Psoas muscle (tissue), 8 donors: ENCODE measurements at places on chromosomes 11 and 22. TPM values are rescaled to one million over a fixed set of nuclear protein-coding genes. Genes with fewer than 3 reads are reported as not detected.

GRCh38 chr11:94183886-94184264 is 55.2 kb downstream of the PANX1 start:
- no peak for DNase-seq

DNA sequence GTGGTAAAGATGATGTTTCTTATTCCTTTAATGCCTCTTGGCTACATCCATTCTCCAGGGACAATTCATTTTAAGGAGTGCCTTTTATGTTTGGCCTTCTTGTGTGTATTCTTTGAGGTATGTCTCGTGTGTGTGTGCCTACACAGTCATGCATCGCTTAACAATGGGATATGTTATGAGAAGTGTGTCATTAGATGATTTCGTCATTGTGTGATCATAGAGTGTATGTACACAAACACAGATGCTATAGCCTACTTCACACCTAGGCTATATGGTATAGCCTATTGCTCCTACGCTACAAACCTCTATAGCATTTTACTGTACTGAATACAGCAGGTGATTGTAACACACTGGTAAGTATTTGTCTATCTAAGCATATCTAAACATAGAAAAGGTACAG is 23.0 kb downstream of the ZNF202 start:
- no peak for DNase-seq

DNA sequence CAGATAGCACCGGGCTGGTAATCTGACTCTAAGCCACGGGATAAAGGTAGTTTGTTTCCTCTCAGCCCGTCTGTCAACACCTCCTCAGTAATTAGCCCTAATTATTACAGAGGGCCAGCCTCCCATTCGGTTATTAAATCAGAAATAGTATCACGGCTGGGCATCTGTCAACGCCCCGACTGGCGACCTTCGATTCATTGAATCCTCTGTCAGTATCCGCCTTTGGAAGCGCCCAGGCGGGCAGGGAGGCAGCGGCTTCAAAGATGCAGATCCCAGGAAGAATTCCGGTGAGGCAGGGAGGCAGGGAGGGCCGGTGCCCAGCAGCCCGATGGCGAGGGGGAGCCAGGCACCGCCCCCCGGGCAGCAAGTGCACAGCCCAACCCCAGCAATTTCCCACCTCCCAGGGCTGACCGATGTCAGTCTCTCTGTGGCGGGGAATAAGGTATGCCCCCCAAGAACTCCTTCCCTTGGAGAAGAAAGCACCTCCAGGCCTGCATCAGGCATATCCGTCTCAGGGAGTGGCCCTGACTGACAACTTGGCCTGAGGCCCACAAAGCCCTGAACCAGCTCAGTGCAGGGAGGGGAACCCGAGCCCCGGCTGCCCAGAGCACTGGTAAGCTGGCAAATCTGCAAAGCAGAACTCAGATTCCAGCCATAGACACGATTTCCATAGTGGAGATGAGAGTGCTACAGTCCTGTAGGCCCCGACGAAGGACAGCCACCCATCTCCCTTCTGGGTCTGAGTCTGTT is 11.4 kb downstream of the GNB1L start:
- peak; percentile 49 for DNase-seq

DNA sequence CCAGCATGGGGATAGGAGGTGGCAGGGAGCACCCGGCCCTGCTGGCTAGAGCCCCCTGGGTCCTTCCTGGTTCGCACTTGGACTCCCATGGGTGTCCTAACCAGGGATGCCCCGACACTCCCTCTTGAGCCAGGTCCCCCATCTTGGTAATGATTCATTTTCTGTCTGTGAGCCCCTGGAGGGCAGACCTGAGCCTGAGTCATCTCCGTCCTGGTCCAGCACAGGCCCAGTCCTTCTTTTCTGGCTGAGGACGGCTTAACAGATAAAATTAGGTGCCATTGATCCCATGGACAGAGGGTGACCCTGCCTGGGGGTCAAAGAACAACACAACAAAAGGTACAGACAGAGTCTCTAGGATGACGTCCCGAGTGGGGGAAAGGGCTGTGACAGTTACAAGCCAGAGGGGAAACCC is 3.5 kb downstream of the RHOD start:
- no peak for DNase-seq

The KCNJ5 gene
- total RNA-seq: 0.44 TPM

The DDX25 gene
- total RNA-seq: not detected
